M059J (cell line): ENCODE measurements at places on chromosomes 16 and 17.

GRCh38 chr17:82545071-82545462 lies 25.5 kb downstream of the FOXK2 start:
- DNase-seq: no peak

DNA sequence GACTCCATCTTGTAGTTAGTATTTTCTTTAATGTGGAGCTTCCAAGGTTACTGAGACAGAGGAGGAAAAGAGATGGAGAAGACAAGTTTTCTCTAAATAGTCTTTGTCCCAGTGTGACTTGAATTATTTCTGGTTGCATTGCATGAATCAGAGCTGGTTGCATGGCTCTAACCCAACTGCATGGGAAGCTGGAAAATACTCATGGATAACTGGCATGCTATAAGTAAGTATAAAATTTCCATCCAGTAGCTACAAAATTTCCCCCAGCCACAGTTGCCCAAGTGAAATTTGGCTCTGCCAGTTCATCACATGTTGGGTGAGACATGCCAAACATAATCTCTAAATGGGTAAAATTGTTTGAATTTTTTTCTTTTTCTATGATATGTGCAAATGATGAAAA lies 1161.5 kb downstream of the CDH11 start:
- no peak for DNase-seq

DNA sequence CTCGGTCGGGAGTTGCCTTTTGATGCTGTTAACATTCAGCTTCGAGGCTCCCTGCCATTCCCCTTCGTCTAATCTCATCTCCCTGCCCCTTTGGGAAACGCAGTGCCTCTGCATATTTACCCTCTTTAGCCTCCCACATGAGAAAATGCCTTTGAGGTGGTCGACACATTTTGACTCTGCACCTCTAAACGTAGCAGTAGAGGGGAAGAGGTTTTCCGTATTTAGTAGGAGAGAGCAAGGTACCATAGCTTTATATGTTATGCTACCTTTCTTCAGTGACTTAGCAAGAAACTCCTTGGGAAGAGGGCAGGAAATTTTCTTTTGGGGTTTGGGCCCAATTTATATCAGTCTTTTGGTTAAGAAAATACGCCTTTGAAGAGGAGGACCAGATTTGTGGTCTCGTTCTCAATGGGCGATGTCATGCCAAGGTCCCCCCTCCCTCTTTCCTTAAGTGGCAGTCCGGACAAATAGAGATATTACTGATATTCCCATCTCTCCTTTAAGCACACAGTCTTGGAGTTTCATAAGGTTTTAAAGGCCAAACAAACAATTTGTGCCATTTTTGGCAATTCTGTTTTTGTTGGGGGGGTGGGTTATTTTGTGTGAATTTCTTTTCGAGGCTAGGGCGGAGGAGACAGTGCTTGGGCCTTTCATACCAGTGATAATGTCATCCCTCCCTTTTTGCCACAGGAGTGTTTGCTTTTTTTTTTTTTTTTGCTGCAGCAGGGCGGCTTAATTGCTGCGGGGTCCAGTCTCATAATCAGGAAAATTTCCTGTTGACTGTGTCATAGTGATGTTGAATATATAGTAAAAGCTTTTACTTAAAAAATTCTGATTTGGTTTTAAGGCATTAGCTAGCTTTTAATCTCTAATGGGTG lies 1.5 kb downstream of the PAFAH1B1 start:
- DNase-seq: peak; percentile 6

DNA sequence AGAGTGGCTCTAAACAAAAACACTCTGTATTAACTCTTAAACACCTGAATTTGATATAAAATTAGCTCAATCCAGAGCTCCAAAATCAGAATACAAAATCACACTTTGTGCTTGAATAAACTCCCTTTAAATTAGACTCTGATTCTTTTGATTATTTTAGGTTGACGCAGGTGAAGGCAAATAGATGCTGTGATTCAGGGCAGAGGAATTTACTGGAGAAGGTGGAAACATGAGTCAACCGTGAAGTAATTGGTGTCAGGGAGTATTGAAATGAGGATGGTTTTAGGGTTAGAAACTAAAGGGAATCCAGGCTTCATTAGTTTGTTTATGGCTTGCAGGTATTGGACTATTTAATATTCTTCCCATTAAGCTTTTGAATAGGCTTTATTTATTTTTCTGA lies 37.1 kb upstream of the TEKT1 start:
- peak; percentile 70 for DNase-seq

- no peak for DNase-seq
These were observed 2.1 kb downstream of the TAF1C start for GRCh38 chr16:84184775-84185174.

- DNase-seq: no peak
These were observed 9.5 kb upstream of the AMZ2 start for GRCh38 chr17:68238164-68238870.

DNA sequence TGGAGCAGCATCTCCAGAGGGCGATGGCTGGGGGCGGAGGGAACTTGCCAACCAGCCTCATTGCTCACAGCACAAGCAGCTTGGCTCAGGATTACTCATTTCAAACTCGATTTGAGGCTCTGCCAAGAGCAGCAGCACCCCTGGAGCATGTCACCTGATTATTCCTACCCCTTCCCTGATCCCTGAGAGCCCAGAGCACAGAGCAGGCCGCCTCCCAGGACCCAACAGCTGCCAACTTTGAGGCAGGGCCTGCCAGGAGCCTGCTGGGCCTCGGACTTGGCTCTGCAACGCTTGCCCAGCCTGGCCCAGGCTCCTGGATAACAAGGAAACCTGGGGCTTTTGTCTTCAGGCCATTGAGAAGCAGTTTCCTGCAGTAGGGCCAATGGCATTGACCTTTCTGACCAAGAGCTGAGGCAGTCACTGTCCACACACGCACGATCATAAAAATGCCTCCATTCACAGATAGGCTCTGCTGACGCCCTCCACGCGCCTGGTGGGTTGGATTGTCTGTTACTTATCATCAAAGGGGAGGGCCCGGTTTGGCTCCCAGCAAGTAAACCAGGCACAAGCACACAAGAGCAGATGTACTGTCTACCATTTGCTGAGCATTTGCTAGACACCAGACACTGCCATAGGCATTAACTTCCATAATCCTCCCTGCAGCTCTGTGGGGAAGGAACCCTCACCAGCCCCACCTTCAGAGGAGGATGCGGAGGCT lies 406.6 kb upstream of the EEF2KMT start:
- peak; percentile 74 for DNase-seq

- peak; percentile 46 for DNase-seq
These were observed 78.5 kb downstream of the MRC2 start for GRCh38 chr17:62705778-62706597.

- peak; percentile 51 for DNase-seq
These were observed 48.0 kb upstream of the CDYL2 start for GRCh38 chr16:80852261-80852872.

GRCh38 chr16:47624563-47624962 lies 163.4 kb downstream of the PHKB start:
- DNase-seq: no peak

DNA sequence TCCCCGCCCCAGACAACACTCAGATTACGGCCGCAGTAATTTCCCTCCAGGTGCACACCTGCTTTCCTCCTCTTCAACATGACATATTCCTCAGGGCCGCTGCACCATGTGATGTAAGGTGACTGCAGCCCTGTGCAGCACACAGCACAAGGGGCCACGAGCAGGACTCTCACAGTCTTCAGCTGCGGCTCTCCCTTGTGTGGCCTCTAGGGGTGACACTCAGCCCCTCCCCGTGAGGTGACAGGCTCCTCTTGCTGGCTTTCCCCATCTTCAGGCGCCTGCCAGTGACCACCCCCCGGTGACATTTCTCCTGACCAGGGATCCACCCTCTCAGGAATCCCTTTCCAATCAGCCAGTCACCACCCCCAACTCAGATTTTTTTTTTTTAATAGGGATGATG lies 31.3 kb upstream of the ABCC3 start:
- DNase-seq: no peak
